CD4-positive, alpha-beta memory T cell (primary cell): ENCODE measurements at places on chromosomes 7 and 10.

DNA sequence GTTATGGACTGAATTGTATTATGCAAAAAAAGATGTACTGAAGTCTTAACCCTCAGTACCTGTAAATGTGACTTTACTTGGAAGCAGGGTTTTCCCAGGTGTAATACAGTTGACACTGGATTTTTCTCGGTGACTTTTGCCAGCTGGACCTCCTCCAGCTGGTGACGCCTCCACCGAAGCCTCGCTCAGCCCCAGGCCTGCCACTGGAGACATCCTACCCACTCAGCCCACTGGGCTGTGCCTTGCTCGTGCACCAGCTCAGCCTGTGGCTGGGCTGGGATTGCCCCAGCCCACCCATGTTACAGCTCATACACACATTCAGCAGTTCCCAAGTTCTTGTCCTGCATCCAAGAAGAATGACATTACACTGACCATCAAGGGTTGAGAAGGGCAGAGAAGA, 42.4 kb upstream of the GPR22 start:
- no peak for DNase-seq

GRCh38 chr10:34607894-34608293, 207.2 kb downstream of the PARD3 start:
- no peak for DNase-seq

DNA sequence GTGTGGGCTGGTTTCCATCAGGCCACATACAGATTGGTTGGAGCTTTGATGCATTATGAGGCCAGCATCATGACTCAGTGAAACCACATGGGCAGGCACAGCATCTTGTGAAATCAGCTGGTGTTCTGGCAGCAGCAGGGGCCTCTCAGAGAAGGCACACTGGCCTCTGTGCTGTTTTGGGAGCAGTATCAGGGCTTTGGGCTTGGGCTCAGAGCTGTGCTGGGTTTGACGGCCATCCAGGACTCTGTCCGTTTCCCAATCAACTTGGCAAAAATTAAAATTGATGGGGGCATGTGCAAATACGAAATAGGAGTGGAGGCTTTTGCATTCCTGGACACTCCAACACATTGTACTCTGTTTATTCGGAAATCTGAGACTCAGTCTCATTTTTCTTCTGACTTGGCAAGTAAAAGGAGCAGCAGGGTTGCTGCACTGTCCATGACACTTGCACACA, 190.9 kb downstream of the BMPER start:
- no peak for DNase-seq

- no peak for DNase-seq
These were observed 271.2 kb downstream of the MAGI2 start for GRCh38 chr7:79182283-79182682.

DNA sequence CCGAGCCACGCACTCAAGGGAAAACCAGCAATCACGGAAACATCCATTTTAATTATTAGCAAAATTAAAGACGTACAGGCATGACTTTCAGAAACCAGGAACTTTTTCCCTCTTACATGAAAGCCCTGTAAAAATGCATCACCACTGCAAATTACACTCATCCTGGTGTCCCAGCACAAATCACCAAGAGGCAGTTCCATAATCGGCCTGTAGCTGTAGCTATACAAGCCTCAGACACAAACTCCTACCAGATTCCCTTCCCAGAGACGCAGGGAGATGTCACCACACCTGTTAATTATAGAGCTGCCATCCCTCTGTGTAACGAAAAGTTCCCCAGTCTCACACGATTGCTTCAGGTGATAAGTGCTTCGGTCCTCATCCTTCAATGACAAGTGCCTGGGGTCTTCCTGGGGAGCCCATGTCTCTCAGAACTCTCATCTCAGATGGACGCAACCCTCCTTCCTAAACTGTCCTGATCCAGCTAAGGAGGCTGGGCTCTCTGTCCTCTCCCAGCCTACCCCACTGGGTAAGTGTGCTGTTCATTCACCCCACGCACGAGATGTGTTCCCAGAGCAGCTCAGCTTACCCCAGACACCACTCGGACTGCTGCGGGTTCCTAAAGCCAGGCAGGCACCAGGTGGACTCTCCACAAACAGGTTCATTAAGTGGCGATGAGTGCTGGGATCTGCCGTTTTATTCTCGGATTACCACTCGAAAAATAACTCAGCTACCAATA, 5.9 kb downstream of the FGFR2 start:
- no peak for DNase-seq

- no peak for DNase-seq
These were observed 186.6 kb downstream of the FANK1 start for GRCh38 chr10:126083009-126083408.

- no peak for DNase-seq
These were observed 16.0 kb downstream of the CCDC71L start for GRCh38 chr7:106644999-106645398.

DNA sequence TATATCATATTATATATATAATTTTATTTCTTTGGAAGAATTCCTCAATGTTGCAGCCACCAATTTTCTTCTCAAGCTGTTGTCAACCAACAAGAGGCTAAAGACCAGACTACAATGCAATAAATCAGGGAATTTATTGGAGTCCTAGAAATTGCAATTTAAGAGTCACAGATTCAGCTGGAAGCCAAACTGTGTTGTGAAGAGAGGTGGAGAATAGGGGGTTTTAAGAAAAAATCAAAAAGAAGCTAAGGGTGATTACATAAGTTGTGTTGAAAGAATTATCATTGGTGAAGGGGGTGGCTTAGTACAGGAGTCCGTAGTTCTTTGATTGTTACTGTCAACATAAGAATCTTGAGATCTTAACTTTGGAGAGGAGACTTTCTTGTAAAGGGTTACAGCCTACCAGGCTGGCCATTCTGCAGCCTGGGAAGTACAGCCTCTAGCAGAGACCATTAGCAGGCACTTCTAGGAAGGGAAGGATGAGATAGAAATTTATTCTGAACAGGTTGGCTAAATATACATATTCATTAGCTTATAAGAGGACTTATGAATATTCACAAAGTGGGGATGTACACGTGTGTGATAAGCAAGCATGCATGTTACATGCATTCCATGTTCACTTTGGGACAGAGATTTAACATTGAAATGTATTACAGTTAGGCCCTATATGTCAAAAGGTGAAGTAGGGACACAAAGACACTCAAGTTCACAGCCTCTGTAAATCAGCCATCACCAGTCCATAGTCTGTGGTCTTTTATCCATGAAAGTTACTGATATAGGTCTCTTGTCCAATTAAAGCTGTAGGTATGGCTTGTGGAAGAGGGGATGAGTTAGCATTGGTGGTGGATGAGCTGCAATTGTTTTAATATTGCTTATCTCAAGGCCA, 8.3 kb upstream of the TMEM168 start:
- DNase-seq = peak; percentile 4

DNA sequence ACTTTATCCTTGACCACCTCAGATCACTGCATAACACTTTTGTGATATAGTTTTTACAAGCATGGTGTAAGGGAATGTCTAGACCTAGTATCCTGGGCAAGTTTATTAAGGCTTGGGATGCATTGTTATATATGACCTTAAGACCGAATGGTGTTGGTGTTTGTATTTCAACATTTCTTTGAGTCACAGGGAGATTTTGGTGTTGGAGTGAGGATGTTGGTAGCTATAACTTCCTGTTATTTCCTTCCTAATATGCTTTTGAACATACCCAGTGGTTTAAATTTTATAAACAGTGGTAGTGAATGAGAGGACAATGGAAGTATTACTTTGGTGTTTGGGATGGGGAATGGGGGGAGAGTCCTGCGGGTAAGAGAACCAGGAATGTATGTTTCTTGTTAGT, 2.6 kb downstream of the EXOC4 start:
- no peak for DNase-seq

DNA sequence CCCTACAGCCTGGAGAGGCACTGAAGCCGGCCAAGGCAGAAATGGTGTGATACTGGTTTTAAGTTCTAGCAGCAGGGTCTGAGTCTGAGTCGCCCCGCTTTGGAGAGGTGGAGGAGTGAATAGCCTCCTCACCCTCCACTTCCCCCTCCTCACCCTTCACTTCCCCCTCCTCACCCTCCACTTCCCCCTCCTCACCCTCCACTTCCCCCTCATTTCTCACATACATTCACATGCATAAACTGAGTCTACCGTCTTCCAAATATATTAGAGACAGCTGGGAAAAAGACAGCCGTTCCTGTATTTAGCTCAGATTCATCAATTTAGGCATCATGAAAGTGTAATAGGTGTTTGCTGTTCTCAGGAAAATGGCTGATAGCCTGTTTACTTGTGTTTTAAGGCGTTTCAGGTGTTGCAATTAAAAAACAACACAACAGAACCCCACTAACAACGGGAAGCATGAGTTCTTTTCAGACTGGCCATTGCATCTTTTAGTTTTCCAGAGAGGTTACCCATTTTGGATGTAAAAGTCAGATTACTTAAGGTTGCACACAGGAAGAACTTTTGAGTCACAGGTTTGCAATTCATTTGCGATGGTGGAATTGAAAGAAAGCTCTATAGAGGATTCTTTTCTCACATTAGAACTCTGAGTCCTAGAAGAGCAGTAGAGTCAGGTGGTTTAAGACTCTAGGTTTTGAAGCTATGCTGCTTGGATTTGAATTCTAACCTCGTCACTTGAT, 861 bp downstream of the NRBF2 start:
- DNase-seq = no peak

GRCh38 chr10:4431114-4431863, 394.7 kb upstream of the AKR1E2 start:
- DNase-seq = no peak
